ENCODE measurements at places on chromosomes 3 and 15. TPM values are rescaled to one million over a fixed set of nuclear protein-coding genes. Genes with fewer than 3 reads are reported as not detected.

DNA sequence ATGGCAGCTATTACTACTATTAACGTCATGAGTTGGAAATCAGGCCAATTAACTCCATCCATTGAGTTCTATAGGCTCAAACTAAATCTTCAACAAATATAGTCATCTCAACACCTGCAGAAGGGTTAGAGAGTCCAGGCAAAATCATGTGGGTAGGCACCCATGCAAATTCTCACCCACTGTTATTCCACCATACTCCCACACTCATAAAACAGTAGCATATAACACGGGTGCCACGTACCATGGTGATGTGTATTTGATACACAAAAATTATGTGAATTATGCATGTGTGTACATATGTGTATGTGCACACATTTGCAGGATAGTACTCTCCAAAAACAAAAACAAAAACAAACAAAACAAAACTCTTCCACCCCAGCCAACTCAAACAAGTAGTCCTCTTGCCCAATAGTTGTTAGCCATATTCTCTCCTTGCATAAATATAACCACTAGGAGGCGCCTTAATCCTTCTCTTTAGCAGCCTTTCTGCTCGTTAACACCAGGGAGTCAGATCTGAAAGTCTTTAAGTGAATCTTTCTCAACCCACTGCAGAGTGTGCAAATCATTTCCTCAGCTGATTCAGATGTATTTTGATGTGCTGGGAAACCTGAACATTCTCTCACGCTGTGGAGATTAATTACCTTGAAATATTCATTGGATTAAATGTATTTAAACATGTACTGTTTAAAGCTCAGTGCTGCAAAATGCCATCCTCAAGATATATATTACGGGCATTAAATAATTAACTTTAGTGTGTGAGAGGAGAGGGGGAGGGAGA, 38.0 kb upstream of the COPB2 start:
- H3K36me3 ChIP-seq = no peaks in the 10 kb centered on the region
- no peak overlapping the region for H3K27ac ChIP-seq
- H3K4me1 ChIP-seq = no peaks in the 10 kb centered on the region
- no peaks in the 10 kb centered on the region for H3K27me3 ChIP-seq

Gene ARRDC4
- total RNA-seq = 23.4 TPM

Gene RASL12
- 3.1 TPM for total RNA-seq

GRCh38 chr3:144746631-144747030, 775.0 kb downstream of the DIPK2A start:
- H3K4me3 ChIP-seq = no peak overlapping the region
- no peaks in the 10 kb centered on the region for H3K36me3 ChIP-seq
- H3K27me3 ChIP-seq = no peaks in the 10 kb centered on the region

- no peak overlapping the region for H3K27ac ChIP-seq
- no peak overlapping the region for H3K4me3 ChIP-seq
- H3K36me3 ChIP-seq = no peaks in the 10 kb centered on the region
- no peaks in the 10 kb centered on the region for H3K27me3 ChIP-seq
- no peak for DNase-seq
- H3K4me1 ChIP-seq = no peaks in the 10 kb centered on the region
Observed at GRCh38 chr3:50972029-50972428, 297.3 kb downstream of the DOCK3 start.

DNA sequence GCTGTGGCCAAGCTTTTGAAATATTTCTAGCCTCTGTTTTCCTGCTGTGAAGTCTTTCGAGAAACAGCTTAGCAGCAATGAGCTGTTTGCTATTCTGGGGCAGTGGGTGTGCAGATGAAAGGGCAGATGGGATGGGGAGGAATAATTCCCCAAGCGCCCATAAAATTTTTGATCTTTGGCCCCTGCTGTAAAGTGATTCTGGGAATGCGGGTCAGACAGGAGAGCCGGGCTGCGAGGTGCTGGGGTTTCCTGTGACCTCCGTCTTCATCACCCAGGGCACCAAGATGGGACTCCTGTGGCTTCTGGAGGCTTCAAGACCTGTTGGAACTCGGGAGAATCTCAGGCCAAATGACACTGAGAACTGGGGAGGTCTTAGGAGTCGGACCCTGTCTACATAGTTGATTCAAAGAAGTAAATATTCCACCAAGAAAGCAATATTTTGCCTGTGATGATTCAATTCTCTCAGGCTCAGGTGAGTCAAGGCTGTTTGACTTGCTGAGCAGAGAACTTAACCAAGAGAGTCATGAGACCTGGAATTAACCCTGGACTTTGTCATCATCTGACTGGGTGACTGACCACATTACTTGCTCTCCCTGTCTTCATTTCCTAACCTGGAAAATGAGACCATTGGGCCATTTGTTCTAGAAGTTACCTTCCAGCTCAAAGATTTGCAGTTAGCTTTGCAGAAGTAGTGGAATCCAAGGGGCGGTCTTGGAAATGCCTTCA, 86.4 kb downstream of the POLR2M start:
- no peaks in the 10 kb centered on the region for H3K27me3 ChIP-seq
- H3K36me3 ChIP-seq = no peaks in the 10 kb centered on the region
- H3K4me1 ChIP-seq = no peaks in the 10 kb centered on the region
- peak; percentile 61 for DNase-seq
- H3K27ac ChIP-seq = peak overlapping the region; percentile 4

DNA sequence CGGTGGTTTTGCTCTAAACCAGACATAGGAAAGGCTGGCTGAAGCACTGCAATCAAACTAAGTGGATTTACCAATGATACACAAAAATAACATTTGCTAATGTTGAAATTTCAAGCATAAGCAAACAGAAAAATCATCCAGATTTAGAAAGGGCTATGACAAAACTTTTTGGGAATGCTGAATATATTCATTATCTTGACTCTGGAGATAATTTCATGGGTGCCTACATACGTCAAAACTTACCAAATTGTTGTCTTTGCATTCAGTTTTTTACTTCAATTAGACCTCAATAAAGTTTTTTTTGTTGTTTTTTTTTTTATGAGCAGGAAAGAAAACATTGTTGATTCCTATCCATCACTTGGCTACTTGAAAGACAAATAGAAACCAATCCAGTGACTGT, 140.8 kb downstream of the NR2E3 start:
- DNase-seq = no peak
- no peaks in the 10 kb centered on the region for H3K4me1 ChIP-seq
- H3K36me3 ChIP-seq = no peaks in the 10 kb centered on the region
- no peaks in the 10 kb centered on the region for H3K27me3 ChIP-seq
- no peak overlapping the region for H3K27ac ChIP-seq
- no peak overlapping the region for H3K4me3 ChIP-seq

DNA sequence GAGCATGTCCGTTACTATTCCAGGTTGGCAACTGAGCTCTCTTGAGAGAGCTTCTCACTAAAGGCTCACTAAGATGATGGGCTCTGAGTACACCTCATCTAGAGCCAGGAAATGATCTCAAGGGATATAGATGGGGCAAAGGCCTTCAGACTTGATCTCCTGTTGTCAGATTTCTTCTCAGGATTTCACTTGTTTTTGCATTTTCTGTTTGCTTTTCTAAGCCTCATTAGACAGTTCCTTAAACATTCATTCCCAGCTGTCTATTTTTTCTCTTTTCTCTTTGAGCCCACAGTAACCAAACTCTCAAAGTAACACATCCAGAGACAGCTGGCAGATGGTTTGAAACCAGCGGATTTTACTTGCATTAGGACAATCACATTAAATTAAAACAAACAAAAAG, 28.4 kb upstream of the ARL8B start:
- H3K4me3 ChIP-seq = no peak overlapping the region
- DNase-seq = no peak
- H3K27ac ChIP-seq = no peak overlapping the region
- no peaks in the 10 kb centered on the region for H3K4me1 ChIP-seq

- H3K27ac ChIP-seq = no peak overlapping the region
- H3K4me1 ChIP-seq = no peaks in the 10 kb centered on the region
- no peak for DNase-seq
- no peaks in the 10 kb centered on the region for H3K36me3 ChIP-seq
- no peaks in the 10 kb centered on the region for H3K27me3 ChIP-seq
- H3K4me3 ChIP-seq = no peak overlapping the region
Observed at GRCh38 chr3:159831466-159831865, 157.2 kb upstream of the IL12A start.

GRCh38 chr3:115148142-115148790, 1.2 kb upstream of the ZBTB20 start:
- H3K27me3 ChIP-seq = no peaks in the 10 kb centered on the region
- H3K4me3 ChIP-seq = peak overlapping the region; percentile 57
- no peaks in the 10 kb centered on the region for H3K36me3 ChIP-seq
- peak overlapping the region; percentile 93 for H3K27ac ChIP-seq

Gene FRMD5
- total RNA-seq = 2.9 TPM

DNA sequence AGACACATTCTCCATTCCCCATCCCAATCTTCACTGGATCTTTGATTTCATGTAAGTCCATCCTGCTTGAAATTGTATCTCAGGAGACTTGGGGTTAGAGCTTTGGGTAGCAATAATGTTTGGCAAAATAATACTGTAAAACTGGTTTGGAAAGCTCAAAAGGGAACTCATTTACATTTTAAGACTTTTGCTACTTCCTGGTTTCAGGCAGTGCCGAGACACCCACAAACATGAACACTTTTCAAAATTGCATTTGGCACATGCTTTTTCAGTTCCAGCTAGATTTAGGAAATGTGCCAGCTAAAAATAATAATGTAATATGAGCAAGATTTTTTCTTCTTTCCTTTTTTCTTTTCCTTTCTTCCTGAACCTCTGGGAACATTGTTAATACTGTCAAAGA, 145.7 kb upstream of the CBLB start:
- H3K36me3 ChIP-seq = no peaks in the 10 kb centered on the region
- no peak overlapping the region for H3K27ac ChIP-seq
- H3K4me3 ChIP-seq = no peak overlapping the region
- no peak for DNase-seq
- no peaks in the 10 kb centered on the region for H3K27me3 ChIP-seq

DNA sequence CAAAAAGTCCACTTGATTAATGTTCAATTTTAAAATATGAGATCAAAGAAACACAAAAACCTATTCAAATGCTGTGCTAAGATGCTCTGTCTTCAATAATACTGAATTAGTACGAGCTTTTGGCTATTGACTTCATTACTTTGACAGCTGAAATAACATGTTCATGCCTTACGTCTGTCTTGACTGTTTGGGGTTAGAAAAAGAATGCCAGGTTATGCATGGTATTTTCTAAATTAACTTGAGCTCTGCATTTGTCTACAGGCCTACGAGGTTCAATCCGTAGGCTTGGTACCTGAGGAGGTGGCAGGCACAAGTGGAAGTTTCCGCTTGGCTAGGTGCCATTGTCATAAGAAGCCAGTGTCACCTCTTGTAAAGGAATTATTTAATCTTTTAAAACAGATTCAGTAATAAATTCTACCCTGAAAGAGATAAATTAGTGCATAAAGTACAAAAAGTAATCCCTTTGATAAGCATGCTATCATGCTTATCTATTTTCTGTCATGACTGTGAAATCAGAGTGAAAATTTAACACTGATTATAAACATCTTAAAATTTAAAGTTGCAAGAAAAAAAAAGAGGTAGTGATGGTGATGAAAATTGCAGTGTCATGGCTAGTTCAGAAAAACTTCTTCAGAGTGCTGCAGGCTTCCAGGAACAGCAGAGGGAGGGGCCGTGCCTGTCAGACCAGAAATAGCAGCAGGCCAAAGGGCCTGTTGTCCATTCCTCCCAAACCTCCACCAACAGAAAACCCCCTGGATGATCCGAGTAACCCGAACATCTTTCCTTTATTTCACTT, 115.7 kb downstream of the ARRDC4 start:
- no peaks in the 10 kb centered on the region for H3K36me3 ChIP-seq
- peak overlapping the region; percentile 11 for H3K27ac ChIP-seq
- DNase-seq = no peak
- no peaks in the 10 kb centered on the region for H3K4me1 ChIP-seq
- H3K4me3 ChIP-seq = no peak overlapping the region

Gene CDHR4
- total RNA-seq = not detected

GRCh38 chr3:169009453-169009852, 654.1 kb downstream of the MECOM start:
- H3K27ac ChIP-seq = no peak overlapping the region
- H3K4me3 ChIP-seq = no peak overlapping the region
- H3K36me3 ChIP-seq = no peaks in the 10 kb centered on the region
- no peaks in the 10 kb centered on the region for H3K27me3 ChIP-seq
- H3K4me1 ChIP-seq = no peaks in the 10 kb centered on the region

- H3K4me3 ChIP-seq = no peak overlapping the region
- H3K27me3 ChIP-seq = no peaks in the 10 kb centered on the region
- H3K27ac ChIP-seq = no peak overlapping the region
- DNase-seq = no peak
- no peaks in the 10 kb centered on the region for H3K36me3 ChIP-seq
- no peaks in the 10 kb centered on the region for H3K4me1 ChIP-seq
Observed at GRCh38 chr15:34154725-34155204, 52.9 kb downstream of the PGBD4 start.

All from colonic mucosa (tissue), 4 donors.